Brain (organoid and tissue), 16 donors: ENCODE measurements at places on chromosomes 2 and 18. TPM values are rescaled to one million over a fixed set of nuclear protein-coding genes. Genes with fewer than 3 reads are reported as not detected.

The KCNE4 gene
- 3.6 TPM for polyA plus RNA-seq

The LYG2 gene
- not detected for polyA plus RNA-seq

The LIMS4 gene
- polyA plus RNA-seq = not detected

The ALPI gene
- not detected for polyA plus RNA-seq

The GALNT1 gene
- polyA plus RNA-seq = 7.8 TPM

The AOX1 gene
- polyA plus RNA-seq = 0.44 TPM

The ZNF396 gene
- 1.3 TPM for polyA plus RNA-seq
